ENCODE measurements at places on chromosomes 6 and 20.

DNA sequence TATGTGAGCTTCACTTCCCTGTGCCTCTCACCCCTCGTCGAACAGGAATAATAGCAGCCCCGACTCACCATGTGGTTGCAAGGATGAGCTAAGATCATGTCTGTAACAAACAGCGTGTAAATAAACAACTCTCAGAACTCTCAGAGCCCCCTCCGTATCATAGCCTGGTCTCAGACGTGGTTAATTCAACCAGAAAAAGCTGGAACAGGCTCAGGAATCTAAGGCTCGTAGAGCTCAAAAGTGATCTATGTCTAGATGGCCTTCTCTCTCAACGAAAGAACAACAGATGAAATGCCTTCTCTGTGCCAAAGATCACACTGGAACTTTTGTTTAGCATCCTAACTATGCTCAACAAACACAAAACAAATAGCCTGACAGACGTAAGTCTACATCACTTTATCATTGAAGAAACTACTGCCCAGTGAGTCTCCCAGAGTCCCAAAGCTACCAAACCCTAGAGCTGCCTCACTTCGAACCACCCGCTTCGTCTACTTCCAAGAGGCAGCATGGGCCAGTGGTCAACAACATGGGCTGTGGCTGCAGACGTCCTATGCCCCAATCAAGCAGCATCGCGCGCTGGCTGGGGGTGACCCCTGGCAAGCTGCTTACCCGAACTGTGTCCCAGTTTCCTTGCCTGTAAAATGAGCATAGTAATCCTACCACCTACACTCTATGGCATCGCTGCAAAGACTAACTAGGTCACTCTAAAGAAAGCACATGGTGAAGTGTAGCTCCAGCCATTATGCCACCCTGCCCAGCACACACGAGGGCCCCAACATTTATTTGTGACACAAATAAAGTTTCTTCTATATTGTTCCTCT is 35.1 kb downstream of the NFATC2 start:
- no peak for DNase-seq

GRCh38 chr6:88358846-88359245 is 192.7 kb upstream of the CNR1 start:
- no peak for DNase-seq

GRCh38 chr6:13807696-13808095 is 6.7 kb downstream of the MCUR1 start:
- no peak for DNase-seq

GRCh38 chr20:48823960-48824498 is 3.8 kb downstream of the PREX1 start:
- no peak for DNase-seq

DNA sequence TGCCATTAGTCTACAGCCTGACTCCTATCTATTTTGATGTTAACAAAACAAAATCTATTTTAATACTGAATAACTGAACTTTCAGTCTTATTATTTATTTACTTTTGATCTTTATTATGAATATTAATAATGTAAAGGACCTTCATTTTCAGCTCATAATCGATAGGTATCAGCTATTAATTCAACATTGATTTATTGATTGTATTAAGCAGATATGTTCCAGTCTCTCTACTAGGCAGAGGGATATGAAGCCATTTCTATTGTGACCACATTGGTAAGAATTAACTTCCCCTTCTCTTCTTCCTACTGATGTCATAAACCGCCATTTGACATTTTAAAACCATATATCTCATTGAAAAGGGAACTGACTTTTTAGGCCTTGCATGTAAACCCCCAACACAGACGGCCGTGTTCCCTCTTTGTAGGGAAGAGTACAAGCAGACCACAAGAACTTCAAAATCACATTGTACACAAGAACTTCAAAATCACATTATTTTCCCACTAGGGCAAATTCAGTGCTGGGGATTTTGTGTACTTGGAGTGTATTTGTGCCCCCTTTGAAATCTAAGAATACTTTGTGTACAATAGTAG is 69.5 kb upstream of the FABP7 start:
- DNase-seq: no peak

GRCh38 chr6:148836751-148837150 is 89.9 kb downstream of the UST start:
- no peak for DNase-seq

DNA sequence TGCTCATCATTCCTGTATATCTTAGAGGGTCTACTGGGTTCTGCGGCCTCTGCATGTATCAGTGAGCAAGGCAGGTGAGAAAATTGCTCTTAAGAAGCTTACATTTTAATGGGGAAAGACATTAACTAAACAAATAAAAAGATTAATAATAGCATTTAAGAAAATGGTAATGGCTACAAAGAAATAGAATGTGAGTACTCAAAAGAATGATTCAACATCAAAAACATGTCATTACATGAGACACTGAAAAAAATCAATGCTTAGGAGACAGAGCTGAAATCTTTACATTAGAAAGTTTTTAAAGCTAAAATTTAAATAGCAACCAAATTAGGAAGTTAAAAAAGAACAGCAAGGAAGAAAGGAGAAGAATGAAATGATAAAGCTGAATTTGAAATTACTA is 146.9 kb upstream of the PHACTR1 start:
- no peak for DNase-seq

DNA sequence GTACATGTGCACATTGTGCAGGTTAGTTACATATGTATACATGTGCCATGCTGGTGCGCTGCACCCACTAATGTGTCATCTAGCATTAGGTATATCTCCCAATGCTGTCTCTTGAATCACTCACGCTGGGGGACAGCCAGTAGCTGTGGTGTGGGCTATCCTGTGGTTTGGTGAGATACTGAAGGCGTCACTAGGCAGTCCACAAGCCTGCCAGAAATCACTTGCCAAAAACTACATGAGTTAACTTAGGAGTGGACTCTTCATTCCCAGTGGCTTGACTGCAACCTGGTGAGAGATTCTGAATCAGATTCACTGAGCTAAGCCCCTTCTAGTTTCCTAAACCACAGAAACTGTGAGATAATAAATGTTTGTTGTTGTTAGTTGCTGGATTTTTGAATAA is 191.3 kb downstream of the TSHZ2 start:
- no peak for DNase-seq

DNA sequence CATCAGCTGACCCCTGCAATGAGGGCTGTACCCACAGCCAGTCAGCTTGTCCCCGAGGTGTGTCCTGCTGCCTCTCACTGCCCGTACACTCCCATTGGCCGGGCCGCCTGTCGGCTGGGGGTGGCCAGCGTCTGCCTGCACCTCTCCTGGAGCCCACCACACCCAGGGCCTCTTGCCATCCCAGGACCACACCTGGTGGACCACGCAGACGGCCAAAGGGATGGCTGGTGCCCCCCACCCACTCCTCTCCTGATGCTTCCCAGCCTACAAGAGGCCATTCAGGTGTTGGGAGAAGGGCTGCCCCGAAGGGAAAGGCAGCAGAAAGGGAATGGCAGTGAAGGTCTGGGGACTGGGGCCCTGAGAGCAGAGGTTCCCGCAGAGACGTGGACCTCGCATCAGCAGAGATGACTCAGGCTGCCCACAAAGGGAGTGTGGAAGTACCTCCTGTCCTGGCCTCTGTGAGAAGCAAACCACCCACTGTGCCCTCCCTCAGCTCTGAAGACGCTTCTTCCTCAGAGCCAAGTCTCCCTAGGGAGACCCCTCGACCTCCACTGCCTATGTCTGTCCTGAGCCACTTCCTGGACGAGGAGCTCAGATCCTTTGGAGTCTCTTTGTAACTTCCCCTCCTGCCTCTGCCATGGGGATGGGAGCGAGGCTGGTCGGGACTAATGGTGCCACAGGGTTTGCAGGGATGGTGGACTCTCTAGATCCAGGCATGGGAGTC is 60.9 kb downstream of the PYGB start:
- no peak for DNase-seq

- no peak for DNase-seq
Measured at GRCh38 chr6:111573892-111574797, 31.5 kb downstream of the TRAF3IP2 start.

GRCh38 chr20:16472045-16472872 is 101.0 kb downstream of the KIF16B start:
- no peak for DNase-seq

GRCh38 chr6:390914-391558 is 516 bp upstream of the IRF4 start:
- no peak for DNase-seq

DNA sequence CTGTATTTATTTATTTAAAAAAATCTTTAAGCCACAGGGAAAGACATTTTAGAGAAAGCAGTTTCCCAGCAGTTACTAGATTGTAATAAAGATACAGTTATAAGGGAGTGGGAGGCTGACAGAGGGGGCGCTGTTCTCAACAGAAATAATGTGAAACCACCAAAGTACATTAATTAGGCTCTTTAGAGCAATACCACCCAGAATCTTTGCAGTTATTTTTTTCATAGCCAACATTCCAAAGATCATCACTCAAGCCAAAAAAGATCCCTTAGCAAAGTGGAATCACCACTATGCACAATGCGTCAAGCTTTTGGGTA is 331.3 kb upstream of the DEFB112 start:
- DNase-seq: no peak

- no peak for DNase-seq
Measured at GRCh38 chr6:142714951-142715785, 229.8 kb downstream of the HIVEP2 start.

GRCh38 chr6:135498185-135498841 is 773 bp upstream of the AHI1 start:
- DNase-seq: peak; percentile 56

DNA sequence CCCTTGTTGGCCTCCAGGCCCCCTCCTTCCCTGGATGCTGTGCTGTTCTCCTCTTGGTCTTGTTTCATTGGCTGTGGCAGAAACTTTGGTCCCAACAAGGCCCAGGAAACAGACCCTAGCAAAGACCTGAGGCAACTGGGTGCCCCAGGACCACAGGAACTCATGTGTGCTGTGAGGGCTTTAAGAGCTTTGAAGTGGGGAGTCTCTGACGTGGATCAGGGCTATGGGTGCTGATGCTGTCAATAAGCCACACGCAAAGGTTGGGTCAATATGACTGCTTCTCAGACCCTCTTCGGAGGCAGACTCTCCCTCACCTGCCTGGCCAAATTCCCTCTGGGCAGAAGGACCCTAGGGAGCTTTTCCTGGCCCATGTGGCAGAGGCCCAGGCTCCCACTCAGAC is 91.5 kb upstream of the MLN start:
- no peak for DNase-seq

GRCh38 chr6:39054577-39055142 is 6.1 kb downstream of the GLP1R start:
- DNase-seq: no peak

DNA sequence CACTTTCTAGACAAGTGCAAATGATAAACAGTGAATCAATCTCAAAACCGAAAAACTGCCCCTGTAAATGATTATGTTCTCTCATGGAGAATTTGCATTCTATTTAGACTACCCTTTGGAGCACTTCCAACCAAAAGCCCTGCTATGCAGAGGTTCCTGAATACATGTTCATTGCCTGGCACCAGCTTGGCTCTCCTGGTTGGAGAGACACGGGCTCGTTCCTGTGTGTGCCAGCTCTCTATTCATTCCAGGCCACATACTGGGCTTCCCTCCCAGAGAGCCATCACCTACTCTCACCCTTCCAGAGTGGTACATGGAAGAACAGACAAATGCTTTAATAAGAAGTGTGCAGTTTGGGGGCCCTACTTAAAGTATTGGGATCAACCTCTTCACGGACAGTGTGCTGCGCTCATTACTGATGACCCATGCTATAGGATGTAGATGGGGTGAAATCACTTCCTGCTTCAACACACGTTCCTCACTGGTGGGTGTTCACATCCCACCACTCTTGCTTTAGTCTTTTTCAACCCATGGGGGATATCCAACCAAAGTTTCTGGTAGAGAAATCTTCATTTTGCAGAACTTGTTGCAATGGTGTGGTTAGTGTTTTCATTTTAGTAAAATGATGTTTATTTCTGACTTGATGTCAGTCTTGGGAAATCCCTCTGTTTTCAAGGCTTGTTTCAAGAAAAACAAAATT is 38.5 kb upstream of the NAA20 start:
- peak; percentile 24 for DNase-seq

- no peak for DNase-seq
Measured at GRCh38 chr6:38116248-38116647, 296.7 kb downstream of the ZFAND3 start.

DNA sequence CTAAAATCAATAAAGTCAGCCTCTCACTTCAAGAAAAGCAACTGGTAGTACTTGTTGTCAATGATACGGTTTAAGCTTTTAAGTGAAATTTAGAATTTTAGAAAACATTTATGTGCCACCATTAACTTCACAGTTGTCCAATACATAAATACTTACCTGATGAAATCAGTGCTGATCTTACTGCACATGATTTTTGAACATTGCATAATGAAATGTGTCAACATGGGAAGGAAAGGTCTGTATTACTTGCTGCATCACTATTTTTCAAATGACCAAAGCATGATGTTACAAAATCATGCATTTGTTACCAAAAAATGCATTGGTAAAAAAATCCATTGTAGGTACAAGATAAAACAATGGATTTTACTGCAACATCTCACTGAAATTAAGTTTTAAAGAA is 284.3 kb downstream of the EPM2A start:
- no peak for DNase-seq

- no peak for DNase-seq
Measured at GRCh38 chr6:150992703-150993102, 127.2 kb downstream of the MTHFD1L start.

DNA sequence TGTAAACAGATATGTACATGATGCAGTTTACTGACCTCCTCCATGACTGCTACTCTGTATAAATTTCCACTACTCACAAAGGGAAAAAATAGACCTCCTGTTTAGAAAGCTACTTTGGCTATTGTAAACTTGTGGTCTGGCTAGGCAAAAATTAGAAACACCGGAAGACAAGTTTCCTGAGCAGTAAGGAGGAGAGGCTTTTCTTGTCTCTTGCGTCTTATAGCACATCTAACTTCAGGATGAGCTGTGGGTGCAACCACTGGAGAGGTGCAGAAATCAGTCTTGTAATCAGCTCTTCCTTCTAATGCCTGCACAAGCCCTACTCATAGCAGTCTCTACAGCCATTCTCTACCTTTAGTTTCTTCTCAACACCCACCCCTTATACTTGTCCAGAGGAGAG is 296.5 kb upstream of the SLC35B3 start:
- no peak for DNase-seq
